ENCODE measurements at places on chromosomes 5 and 9.

- DNase-seq: no peak
Observed at GRCh38 chr5:131635684-131636572, 899 bp upstream of the RAPGEF6 start.

DNA sequence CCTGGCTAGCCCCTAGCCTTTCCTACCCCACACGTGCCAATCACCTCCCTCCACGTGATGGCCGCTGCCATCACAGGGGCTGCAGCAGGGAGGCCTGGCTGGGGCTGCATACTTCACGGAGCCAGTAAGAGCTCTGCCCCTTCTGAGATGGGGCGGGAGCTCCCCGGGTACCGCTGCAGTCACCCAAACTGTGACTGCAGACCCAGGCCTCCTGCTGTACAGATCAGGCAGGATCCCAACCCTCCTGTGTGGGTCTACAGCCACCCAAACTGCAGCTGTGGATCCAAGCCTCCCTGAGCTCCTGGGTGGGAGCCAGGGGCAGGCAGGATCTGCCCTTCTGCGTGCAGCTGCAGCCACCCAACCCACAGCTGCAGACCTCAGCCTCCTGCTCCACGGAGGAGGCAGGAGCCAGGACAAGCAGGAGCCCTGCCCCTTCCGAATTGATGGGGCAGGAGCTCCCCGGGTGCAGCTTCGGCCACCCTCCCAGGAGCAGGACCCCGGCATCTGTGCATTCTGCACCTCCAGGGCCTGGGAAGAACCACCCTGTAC lies 3.2 kb upstream of the BTNL9 start:
- no peak for DNase-seq

- DNase-seq: no peak
Observed at GRCh38 chr5:119820608-119821007, 191.2 kb downstream of the FAM170A start.

DNA sequence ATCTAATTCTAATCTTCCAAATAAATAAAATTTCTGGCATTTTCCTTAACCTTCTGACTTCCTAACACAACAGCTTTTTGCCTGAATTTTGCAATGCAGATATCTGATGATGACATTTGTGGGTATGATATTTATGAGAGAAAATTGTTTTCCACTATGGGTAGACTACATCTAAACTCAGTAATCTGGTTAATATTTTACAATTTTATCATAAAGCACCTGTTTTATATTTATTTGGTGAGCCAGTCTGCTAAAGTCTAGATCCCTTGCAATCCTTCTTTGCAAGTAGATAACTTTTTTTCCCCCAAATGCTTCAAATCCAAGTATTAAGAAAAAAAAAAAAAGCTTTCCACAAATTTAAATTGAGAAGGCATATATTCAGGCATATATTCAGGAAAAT lies 246.2 kb upstream of the DAB2 start:
- no peak for DNase-seq

DNA sequence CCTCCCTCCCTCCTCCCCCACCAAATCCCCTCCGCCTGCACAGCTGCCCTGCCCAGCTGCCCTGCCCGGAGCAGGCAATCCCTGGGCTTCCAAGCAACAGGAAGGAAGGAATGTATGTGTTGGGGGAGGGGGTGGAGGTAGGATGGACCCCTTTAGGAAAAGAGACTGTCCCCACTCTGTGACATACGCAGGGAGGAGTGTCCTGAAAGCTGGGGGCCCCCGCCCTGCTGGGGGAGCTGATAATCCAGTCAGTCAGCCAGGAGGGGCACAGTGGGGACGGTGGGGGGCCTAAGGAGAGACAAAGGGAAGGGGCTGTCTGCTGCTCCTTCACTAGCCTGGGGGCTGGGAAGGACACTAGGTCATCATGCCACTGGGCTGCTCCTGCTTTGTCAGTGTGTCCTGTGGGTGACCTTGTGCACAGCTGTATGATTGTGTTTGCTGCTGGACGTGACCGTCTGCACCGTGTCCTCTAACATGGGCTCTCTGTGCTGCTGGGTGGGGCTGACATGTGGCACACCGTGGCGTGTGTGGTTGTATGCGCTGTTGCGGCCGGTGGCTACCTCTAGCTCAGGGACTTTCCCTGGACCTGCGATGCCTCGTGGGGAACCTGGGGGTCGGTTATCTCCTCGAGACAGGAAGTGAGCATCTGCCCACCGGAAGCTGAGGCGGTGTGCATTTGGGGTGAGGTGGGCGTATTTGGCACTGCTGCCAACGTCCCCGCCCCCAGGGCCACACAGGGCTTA lies 3.0 kb downstream of the N4BP3 start:
- no peak for DNase-seq

DNA sequence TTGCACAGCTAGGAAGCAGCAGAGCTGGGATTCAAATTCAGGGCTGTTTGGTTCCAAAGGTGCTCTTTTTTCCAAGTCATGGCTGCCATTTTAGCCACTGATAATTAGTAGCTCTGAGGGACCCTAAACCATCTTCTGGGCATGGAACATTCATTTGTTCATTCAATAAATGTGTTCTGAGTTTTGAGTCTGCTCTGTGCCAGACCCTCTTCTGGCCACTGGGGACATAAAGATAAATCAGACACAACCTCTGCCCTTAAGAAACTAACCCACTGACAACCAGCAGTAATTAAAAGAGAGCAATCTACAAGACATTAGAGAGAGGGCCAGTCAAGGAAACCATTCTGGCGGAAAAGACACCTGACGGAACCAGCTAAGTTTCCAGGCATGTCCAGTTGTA lies 2.0 kb upstream of the CPEB4 start:
- no peak for DNase-seq

- no peak for DNase-seq
Observed at GRCh38 chr9:14306672-14307660, 7.0 kb downstream of the NFIB start.

DNA sequence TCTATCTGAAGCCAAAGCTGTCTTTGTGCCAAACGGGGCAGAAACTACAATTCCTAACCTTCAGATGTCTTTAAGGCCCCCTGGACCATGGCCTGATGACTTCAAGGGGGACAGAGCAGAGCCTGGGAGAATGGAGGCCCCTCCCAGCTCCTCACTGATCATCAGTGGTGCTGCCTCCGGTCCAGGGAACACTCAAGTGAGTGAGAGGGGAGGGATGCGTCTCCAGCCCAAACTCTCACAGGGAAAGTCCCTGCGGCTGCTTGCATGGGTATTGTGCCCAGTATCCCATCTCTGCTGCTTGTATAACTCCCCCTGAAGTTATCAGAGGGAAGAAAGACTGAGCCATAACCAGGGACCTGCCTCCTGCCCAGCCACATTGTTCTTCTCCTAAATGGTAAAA lies 231.5 kb upstream of the PANK3 start:
- DNase-seq: no peak

GRCh38 chr5:170365831-170366230 lies 23.3 kb downstream of the KCNMB1 start:
- DNase-seq: no peak

- no peak for DNase-seq
Observed at GRCh38 chr5:67141644-67142043, 55.0 kb downstream of the CD180 start.

- no peak for DNase-seq
Observed at GRCh38 chr9:6723881-6724420, 33.8 kb upstream of the KDM4C start.

GRCh38 chr9:135136481-135136880 lies 49.0 kb downstream of the OLFM1 start:
- DNase-seq: no peak

DNA sequence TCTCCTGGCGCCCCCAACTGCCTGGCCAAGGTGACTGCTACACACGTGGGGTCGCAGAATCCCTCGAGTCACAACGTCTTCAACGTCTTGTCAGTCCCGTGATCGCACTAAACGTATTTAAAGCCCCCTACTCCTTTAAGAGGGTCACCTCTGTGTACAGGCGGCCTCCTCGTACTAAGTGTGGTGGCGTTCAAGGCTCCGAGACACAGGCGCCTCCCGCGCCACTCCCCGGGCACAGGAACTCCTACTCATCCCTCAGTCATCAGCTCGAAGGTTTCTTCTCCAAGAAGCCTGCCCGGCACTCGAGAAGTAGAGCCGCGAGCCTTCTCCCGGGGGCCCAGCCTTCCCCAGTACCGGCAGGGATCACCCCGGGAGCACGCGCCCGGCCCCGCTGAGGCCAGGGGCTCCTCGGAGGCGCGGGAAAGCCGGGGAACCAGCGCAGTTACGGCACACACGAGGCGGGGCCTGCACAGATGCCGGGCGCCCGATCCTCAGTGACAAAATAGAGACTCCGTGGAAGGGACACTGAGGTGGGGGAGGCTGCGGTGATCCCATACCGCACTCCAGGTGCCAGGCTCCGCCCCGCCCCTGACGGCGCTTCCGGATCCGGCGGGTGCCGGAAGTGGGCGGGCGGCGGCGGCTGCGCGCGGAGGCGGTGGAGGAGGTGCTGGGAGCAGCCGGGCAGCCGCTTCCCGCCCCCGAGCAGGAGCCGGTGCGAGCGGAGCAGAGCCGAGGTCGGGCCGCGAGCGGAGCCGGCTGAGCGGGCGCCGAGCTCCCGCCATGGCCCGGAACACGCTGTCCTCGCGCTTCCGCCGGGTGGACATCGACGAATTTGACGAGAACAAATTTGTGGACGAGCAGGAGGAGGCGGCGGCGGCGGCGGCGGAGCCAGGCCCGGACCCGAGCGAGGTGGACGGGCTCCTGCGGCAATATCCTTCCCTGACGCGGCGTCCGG lies 6.9 kb downstream of the ARPC5L start:
- peak; percentile 79 for DNase-seq

DNA sequence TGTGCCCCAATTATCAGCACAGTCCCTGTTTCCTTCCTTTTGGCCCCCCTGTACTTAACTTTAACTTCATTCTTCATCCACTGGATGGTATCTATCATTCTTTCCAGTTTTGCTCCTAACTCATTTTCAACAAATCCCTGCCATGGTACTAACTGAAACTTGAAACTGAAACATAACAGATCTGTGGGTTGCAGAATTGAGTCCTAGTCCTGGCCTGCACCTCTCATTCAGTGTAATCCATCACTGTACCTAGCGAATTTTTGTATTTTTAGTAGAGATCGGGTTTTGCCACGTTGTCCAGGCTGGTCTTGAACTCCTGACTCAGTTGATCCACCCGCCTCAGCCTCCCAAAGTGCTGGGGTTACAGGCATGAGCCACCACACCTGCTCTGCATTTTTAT lies 15.3 kb upstream of the PIK3R1 start:
- DNase-seq: no peak

DNA sequence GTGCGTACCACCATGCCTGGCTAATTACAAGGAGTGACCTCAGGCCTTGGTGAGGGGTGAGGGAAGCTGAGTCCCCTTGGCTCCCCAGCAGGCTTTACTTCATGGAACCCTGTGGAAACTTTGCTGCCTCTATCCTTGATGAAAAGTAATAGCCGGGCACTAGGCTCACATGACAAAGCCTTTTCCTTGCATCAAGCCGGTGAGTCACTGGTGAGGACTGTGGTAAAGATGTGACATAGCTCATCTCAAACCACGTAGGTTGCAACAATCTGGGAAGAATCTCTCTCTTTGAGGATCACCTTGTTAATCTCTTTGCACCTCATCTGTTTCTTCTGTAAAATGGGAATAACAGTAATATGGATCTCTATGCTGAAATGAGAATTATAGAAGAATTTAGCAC lies 116.3 kb upstream of the SLC25A48 start:
- peak; percentile 69 for DNase-seq

GRCh38 chr5:65876496-65876895 lies 49.9 kb upstream of the ERBIN start:
- DNase-seq: no peak

DNA sequence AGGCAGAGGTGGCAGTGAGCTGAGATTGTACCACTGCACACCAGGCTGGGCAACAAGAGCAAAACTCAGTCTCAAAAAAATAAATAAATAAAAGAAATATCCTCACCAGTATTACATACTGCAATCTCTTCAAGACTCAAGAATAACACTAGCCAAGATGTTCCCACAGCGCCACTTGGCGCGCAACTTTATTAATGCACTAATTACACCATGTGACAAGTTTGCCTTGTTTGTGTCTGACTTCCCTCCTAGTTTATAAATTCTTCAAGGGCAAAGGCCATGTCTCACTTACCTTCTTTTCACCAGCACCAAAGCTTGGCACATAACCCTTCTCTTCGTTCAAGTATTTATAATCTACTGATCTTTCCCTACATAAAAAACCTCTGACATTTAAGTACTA lies 4.8 kb downstream of the SKP1 start:
- DNase-seq: no peak

DNA sequence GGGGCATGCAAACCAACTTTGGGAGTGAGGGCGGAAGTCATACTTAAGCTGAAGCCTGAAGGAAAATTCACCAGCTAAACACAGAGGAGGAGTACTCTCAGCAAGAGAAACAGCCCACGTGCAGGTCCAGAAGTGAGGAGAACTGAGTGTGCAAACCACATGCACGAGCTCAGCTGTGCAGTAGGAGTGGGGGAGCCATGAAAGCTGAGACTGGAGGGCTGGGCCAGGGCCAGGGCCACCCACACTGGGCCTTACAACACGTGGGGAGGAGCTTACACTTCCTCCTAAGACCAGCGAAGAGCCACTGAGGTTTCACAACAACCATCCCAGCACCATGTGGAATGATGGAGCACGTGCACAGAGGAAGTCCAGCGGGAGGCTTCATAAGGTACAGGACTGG lies 9.3 kb upstream of the WWC1 start:
- DNase-seq: peak; percentile 81

GRCh38 chr9:70285246-70285645 lies 26.5 kb downstream of the SMC5 start:
- no peak for DNase-seq

DNA sequence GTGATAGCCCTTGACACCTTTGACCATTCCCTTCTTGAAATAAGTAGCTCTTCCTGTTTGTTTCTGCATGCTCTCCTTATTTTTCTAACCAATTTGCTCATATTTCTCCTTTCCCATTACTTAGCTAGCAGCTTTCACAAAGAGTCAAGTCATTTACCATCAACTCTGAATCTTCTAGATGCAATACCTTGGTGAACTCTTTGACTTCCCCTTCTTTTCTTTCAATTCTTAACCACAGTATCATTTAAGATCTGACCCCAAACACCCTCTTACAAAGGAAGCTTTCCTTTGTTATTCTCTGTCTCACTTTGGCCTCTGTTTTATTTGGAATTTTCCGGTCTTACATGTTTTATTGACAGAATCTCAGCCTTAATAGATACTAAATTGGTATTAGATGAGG lies 14.0 kb downstream of the NFX1 start:
- no peak for DNase-seq

GRCh38 chr9:24258626-24259025 lies 287.1 kb downstream of the IZUMO3 start:
- DNase-seq: no peak

GRCh38 chr5:80871541-80871961 lies 88.6 kb upstream of the RASGRF2 start:
- peak; percentile 45 for DNase-seq

GRCh38 chr5:142184988-142185387 lies 76.4 kb downstream of the NDFIP1 start:
- DNase-seq: peak; percentile 26

GRCh38 chr5:160397492-160397891 lies 2.4 kb downstream of the FAM200C start:
- DNase-seq: no peak

- no peak for DNase-seq
Observed at GRCh38 chr5:160237571-160238093, 8.3 kb downstream of the FABP6 start.
